Stimulated activated CD4-positive, alpha-beta T cell treated with anti-CD3 and anti-CD28 coated beads, Interleukin-2, amount 100 ng/mL, for 4 hours (primary cell): ENCODE measurements at places on chromosomes 5 and 9.

- no peak for DNase-seq
Measured at GRCh38 chr9:77016121-77016525, 3.3 kb upstream of the FOXB2 start.

GRCh38 chr9:38202336-38202938, 133.4 kb upstream of the SHB start:
- DNase-seq: no peak

DNA sequence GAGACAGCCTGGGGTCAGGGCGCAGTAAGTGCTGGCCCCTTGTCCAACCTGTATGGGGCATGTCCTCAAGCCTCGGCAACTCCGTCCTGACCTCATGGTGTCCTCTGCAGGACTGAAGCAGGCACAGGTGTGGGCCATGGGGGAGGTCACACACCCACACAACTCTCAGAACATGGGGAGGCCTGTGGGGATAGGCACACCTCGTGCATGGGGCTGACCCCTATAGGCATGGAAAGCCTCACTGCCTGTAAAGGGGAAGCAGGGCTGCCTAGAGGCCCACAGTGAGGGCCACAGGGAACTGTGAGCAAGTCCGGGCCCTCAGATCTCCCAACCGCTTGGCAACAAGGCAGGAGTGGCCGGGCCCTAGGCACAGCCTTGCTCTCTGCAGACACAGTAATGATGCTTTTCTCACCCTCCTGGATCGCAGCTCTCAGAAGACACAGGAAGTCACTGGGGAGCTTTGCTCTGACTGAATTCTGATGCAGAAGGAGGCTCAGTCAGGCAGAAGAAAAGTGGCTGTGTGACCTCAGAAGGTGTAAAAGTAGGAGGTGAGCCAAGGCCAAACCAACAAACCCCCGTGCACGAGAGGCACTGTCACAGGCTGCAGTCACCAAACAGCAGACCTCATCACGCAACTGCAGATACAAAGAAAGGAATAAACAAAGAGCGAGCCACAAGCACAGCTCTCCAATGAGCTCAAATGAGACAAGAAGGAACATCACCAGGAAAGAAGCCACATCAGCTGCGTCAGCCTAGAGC, 5.4 kb downstream of the IPPK start:
- DNase-seq: no peak

GRCh38 chr5:142014911-142015584, 2.2 kb upstream of the GNPDA1 start:
- peak; percentile 65 for DNase-seq

DNA sequence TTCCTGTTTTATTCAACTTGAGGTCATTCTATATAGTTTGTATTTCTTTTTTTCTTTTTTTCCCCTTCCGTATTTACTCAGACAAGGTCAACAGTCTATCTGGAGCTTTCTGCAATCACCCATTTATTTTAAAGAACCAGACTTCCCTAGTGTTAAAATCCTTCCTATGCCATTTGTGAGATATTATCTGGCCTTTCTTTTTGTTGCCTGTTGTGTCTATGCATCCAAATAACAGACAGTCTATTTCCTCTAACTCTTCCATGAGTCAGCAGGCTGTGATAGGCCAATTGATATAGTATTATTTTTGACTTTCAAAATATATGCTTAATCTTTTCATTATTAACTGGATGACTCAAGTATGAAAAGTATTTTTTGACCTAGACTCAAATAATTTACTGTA, 291.2 kb upstream of the PTPRD start:
- no peak for DNase-seq

DNA sequence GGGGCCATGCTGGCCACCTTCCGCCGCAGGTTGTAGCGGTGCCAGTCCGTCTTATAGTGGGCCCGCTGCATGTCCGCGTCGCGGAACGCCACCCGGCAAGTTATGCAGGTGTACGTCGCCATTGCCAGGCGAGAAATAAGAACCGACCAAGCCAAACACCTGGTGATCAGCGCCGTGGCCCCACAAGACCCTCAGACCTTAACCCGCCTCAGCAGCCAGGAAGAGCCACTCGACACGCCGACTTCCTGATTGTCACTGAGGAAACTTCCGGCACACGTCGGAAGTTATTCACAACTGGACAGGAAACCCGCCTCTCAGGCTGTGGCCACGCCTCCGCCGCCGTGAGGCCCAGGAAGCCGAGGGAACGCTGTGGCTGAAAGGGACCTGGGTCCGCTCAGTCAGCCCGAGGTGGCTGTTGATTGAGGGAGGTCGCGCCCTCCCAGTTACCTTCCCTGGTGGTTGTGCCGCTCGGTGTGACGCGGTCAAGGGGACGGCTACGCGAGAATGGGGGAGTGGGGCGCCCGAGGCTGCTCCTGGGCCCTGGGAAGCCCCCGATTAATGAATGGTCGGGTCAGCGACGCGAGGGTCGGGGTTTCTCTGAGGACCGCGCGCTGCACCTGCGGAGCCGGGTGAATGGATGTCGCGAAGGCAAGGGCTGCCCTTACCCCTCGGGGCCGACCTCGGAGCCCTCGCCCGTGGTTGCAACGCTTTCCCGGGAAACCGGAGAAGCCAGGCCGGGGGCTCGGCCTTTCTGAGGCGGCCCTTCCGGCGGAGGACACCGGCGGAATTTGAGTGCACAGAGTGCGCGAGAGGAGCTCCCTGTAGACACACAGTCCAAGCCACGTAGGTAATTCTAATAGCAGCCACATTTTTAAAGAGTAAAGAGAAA, at the start of gene ZNF622:
Gene ZNF622 (minus strand): TSS at position 257 of the 889 bp plus-strand sequence. CDS start 135 bp downstream, at position 122.
- DNase-seq: peak; percentile 80

GRCh38 chr9:124598048-124598447, 90.8 kb upstream of the NR5A1 start:
- DNase-seq: no peak

DNA sequence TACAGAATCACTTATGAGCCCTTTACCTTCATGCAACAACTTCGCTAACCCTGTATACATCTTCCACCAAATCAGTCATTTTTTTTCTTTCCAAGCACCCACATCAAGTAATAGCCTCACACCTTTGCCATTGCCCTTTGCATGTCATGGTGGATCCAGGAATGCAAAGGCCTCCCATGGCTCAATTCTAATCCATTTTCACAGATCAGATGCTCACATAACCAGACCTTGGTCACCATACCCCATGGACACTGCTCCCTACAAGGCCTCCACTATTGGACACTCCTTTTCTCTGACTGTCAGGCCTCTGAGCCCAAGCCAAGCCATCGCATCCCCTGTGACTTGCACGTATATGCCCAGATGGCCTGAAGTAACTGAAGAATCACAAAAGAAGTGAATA, 179.5 kb downstream of the RASEF start:
- DNase-seq: no peak

DNA sequence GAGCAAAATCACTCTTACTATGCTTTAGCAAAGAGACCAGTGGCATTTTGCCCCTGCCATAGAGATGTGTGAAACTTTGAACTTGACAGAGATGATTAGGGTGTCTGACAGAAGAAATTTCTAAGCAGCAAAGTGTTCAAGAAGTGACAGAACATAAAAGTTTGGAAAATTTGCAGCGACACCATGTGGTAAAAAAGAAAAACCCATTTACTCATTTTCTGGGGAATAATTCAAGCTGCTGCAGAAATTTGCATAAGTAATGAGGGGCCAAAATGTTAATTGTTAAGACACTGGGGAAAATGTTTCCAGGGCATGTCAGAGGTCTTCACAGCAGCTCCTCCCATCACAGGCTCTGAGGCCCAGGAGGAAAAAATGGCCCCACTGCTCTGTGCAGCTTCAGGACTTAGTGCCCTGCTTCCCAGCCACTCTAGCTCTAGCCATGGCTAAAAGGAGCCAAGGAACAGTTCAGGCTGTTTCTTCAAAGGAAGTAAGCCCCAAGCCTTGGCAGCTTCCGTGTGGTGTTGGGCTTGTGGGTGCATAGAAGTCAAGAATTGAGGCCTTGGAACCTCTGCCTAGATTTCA, 6.1 kb upstream of the AP3B1 start:
- no peak for DNase-seq

- DNase-seq: no peak
Measured at GRCh38 chr9:135251996-135252760, 164.7 kb downstream of the OLFM1 start.

DNA sequence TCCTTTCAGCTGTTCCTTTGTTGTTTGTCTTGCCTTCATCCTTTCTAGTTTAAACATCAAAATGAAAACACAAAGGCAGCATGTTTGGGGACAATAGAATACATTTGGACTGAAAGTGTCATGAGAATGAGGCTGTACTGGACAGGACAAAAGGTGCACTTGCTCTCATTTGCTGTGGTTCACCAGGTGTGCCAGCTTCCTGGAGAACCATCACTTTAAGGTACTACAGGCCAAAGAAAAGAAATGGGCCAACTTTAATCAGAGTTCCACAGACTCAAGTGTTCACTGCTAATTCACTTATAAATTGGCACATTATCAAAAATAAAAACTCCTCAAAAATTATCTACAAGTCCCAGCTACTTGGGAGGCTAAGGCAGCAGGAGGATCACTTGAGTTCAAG, 53.8 kb downstream of the ABHD17B start:
- no peak for DNase-seq
